Prostate gland (tissue), 2 donors: ENCODE measurements at places on chromosomes 11 and 22.

- DNase-seq, result no peak
- no peaks in the 10 kb centered on the region for H3K27me3 ChIP-seq
Measured at GRCh38 chr11:27977031-27977430, 130.9 kb downstream of the KIF18A start.

DNA sequence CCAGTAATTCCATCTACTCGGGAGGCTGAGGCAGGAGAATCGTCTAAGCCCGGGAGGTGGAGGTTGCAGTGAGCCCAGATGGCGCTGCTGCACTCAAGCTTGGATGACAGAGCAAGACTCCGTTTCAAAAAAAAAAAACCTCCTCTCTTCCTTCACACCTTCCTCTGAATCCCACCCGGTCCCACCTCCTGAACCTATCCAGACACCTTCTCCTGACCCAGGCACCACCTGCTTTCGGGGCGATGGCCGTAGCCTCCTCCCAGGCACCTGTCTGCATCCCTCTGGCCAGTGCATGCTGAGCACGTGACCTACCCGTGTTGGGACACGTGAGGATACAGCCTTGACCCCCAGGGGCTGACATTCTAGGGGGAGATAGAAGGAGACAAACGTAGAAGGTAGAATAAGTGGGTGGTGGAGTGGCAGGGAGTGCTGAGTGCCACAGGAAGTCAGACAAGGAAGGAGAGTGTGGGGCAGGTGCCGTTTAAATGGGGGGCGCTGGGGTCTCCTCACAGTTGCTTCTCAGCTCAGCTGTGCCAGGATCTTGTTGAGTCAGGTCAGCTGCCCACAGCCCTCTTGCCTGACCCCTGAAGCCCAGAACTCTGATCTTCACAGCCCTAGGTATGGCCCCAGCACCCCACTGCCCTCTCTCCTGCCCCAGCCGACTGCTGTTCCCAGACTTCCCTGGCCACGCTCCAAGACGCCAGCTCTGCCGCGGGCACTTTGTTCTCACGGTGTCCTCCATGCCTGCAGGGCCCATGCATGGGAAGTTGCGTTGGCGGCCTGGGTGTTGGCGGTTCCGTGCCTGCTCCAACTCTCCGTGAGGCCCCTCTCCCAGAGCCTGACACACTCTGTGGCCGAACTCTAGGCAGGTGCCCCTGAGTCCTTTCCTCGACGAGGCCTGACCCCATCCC, 1.2 kb upstream of the MIOX start:
- H3K27me3 ChIP-seq, result no peaks in the 10 kb centered on the region
- H3K36me3 ChIP-seq, result no peaks in the 10 kb centered on the region
- no peak overlapping the region for H3K27ac ChIP-seq
- H3K4me1 ChIP-seq, result no peaks in the 10 kb centered on the region
- H3K4me3 ChIP-seq, result no peak overlapping the region

DNA sequence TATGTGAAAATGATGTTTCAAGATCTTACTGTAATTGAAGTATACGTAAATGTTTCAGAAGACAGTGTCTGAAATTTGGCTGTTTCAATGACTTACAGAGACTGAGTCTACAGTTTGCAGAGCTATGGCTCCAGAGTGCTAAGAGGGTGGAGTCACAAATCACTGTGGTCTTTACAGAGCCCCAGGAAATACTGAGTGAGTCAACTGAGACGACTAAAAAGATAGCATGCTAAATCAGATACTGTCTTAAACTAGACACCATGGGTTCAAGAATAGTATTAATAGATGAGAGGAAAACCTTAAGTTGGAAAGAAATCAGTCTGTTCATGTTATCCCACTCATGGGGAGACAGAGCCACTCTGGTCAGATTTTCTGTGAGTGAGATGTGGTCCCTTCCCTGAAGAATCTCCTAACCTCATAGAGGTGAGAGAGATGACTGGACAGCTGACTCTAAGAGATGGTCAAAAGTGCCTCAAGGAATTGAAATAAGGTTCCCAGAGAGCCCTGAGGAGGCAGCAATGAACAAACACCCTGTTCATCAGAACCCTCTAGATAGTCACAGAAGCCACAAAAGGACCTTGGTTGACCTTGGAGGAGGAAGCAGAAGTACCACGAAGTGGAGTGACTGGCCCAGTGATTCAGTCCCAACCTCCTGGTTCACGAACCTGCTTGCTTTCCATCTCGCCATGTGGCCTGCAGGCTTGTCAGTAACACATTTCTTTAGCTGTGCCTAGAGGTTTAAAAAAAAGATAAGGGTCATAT, 30.2 kb downstream of the C11orf91 start:
- no peak overlapping the region for H3K27ac ChIP-seq
- no peak overlapping the region for H3K4me3 ChIP-seq
- no peaks in the 10 kb centered on the region for H3K4me1 ChIP-seq
- no peaks in the 10 kb centered on the region for H3K27me3 ChIP-seq

DNA sequence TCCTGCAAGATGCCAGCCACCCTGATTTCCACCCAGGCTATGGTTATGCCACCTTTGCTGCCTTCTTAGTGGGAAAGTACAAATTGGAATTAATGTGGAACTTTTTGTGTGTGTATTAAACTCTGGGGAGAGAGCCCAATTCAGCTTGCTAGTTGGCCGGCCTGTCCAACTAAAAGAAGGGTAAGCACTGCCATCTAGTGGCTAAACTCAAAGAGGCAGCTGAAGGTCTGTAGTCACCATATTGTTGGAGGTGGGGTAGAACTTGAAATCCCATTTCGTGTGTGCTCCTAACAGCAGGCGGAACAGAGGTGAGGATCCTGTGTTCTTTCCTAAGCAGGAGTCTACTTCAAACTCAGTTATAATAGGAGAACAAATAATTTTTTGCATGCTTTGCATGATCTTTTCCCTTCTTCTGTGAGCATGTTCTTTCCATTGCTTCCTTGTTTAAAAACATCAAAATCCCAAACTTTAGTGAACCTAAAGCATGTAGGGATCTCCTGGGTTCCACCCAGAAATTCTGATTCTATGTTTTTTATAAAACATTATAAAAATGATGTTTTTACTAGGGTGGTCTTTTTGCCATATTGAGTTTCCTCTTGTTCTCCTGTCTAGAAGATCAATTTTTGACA, 138.8 kb upstream of the SORL1-AS1 start:
- peaks cover 5% of the 10 kb centered on the region for H3K4me1 ChIP-seq
- H3K27me3 ChIP-seq, result no peaks in the 10 kb centered on the region
- peaks cover 5% of the 10 kb centered on the region for H3K36me3 ChIP-seq

GRCh38 chr11:119787074-119787461, 58.1 kb upstream of the NECTIN1 start:
- H3K27me3 ChIP-seq, result no peaks in the 10 kb centered on the region
- no peaks in the 10 kb centered on the region for H3K36me3 ChIP-seq
- no peak overlapping the region for H3K27ac ChIP-seq
- no peak overlapping the region for H3K4me3 ChIP-seq
- H3K4me1 ChIP-seq, result no peaks in the 10 kb centered on the region

GRCh38 chr22:39350757-39351688, 1.2 kb downstream of the SYNGR1 start:
- H3K4me1 ChIP-seq, result no peaks in the 10 kb centered on the region
- H3K4me3 ChIP-seq, result peak overlapping the region; percentile 78
- no peaks in the 10 kb centered on the region for H3K36me3 ChIP-seq
- no peaks in the 10 kb centered on the region for H3K27me3 ChIP-seq

DNA sequence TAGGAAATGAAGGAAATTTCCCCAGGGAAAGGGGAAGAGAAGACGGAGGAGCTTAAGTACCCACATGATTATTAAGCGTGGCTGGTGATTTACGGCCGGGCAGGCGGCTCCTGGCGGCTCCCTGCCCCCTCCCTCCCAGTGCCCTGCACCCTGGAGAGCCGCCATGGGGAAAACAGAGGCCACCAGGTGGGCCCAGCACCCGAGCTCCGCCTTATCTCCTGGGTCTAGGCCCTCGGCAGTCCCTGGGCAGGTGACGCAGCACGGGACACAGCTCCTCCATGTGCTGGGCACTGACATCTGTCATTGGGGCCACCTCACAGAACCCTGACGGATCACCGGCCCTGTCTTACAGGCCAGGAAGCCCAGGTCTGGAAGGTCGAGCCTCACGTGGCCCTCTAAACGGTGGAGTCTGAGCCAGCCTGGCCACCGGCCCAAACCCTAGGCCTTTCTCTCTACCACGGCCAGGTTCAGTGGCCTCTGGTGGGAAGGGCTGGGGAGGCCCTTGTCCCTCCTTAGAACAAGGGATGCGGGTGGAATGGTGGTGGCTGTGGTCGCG, 60.2 kb upstream of the PPARA start:
- H3K36me3 ChIP-seq, result peaks cover 4% of the 10 kb centered on the region
- H3K27me3 ChIP-seq, result no peaks in the 10 kb centered on the region
- H3K27ac ChIP-seq, result peak overlapping the region; percentile 96
- H3K4me1 ChIP-seq, result peaks cover 70% of the 10 kb centered on the region
- DNase-seq, result no peak

GRCh38 chr11:23227078-23227445, 366.8 kb upstream of the CCDC179 start:
- no peak for DNase-seq
- no peaks in the 10 kb centered on the region for H3K27me3 ChIP-seq
- no peak overlapping the region for H3K4me3 ChIP-seq
- no peaks in the 10 kb centered on the region for H3K36me3 ChIP-seq
- H3K4me1 ChIP-seq, result no peaks in the 10 kb centered on the region

- H3K27ac ChIP-seq, result no peak overlapping the region
- H3K36me3 ChIP-seq, result peaks cover 10% of the 10 kb centered on the region
- H3K4me3 ChIP-seq, result no peak overlapping the region
- no peaks in the 10 kb centered on the region for H3K27me3 ChIP-seq
- H3K4me1 ChIP-seq, result peaks cover 6% of the 10 kb centered on the region
Measured at GRCh38 chr22:17112491-17113042, 8.6 kb downstream of the TMEM121B start.

GRCh38 chr11:83019888-83020579, 51.7 kb downstream of the RAB30 start:
- peak; percentile 48 for DNase-seq
- no peak overlapping the region for H3K27ac ChIP-seq
- no peaks in the 10 kb centered on the region for H3K27me3 ChIP-seq
- H3K4me1 ChIP-seq, result peaks cover 4% of the 10 kb centered on the region

DNA sequence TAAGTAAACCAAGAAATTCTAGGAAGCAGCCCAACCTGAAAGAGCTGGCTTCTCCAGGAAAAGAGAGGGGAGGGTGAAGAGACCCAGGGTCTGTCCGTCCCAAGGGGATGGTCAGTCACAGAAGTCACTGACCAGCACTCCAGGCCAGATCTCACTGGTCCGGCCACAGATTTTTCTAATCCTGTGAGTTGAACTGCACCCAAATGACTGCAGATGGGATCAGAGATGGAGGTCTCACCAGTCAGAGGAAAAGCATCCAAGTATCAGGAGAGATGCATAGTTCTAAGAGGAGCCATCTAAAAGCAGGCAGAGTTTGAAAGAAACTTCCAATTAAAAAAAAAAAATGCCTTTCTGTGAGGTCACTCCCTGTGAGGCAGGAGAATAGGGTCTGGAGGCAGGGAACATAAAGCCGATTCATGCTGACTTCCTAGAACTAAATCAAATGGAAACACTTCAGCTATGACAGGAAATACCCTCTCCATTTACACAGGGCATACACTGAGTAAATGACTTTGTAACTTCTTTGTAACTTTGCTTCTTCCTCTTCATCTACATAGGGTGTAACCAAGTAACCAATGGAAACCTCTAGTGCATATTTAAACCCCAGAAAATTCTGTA, 144.5 kb downstream of the CCDC34 start:
- no peaks in the 10 kb centered on the region for H3K4me1 ChIP-seq
- H3K27ac ChIP-seq, result no peak overlapping the region
- H3K27me3 ChIP-seq, result no peaks in the 10 kb centered on the region
- H3K4me3 ChIP-seq, result no peak overlapping the region

DNA sequence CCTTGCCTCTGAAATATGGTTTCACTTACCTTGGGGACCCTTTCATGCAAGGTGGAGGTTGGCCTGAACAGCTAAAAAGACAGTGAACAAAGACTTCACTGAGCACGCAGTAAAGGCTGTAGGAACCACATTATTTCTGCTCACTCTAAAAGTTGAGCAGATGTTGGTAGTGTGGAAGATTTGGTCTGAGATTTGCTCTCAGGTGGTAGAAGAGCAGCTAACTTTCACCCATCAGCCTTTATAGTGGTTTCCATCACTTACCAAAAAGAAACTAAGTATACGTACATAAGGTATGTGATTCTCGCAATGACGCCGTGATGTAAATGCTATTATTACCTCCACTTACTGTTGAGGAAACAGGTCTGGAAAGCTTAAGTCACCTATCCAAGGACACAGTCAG, 47.3 kb downstream of the PRR5L start:
- H3K27me3 ChIP-seq, result no peaks in the 10 kb centered on the region
- no peak for DNase-seq
- H3K4me3 ChIP-seq, result no peak overlapping the region
- H3K36me3 ChIP-seq, result no peaks in the 10 kb centered on the region

DNA sequence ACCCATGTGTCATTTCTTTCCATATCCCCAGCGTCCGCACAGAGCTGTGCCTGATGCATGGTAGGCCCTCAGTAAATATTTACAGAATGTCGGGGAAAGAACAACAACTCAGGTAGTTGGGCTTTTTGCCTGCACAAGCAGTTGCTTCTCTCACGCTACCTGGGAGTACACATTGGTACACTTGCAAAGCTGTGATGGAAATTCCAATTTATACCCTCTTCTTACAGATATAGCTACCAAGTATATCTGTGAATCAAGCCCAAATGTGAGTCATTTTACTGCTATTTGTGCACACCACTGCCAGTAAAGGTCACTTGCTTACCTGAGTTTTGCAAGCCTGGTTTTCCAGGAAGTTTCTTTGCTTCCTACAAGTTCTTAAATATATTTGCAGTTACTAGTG, 333.0 kb upstream of the NARS2 start:
- peak; percentile 62 for DNase-seq
- H3K36me3 ChIP-seq, result no peaks in the 10 kb centered on the region
- no peaks in the 10 kb centered on the region for H3K27me3 ChIP-seq
- H3K27ac ChIP-seq, result peak overlapping the region; percentile 58

- H3K36me3 ChIP-seq, result no peaks in the 10 kb centered on the region
- H3K4me1 ChIP-seq, result no peaks in the 10 kb centered on the region
- DNase-seq, result no peak
- no peak overlapping the region for H3K4me3 ChIP-seq
Measured at GRCh38 chr22:41311487-41311886, 10.2 kb downstream of the ZC3H7B start.
